SK-N-DZ (cell line): ENCODE measurements at places on chromosomes 1 and 21.

DNA sequence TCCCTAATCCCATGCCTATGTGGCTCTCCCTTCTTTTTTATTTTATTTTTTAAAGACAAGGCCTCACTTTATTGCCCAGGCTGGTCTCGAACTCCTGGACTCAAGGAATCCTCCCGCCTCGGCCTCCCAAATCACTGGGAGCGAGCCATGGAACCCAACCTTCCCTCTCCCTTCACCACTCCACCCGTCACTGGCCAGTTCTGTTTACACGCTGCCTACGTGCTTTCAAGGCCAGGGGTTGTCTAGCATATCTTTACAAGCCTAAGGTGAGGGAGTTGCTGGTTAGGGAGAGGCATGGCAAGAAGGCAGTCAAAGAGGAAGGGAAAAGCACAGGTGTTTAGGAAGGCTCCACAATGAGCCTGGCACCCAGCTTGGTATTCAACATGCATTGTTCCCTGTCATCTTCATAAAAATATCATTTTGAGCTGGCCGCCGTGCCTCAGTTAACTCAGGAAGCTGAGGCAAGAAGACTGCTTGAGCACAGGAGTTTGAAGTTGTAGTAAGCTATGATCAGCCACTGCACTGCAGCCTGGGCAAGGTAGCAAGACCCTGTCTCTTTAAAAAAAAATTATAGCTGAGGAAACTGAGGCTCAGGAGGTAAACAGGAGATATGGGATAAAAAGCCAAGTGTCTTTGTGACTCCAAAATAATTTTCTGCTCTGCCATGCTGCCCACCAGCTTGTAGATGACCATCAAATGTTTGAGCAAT lies 1.1 kb downstream of the RHBDL2 start:
- DNase-seq: no peak

- no peak for DNase-seq
Observed at GRCh38 chr1:61080413-61081143, 1.8 kb upstream of the NFIA start.

DNA sequence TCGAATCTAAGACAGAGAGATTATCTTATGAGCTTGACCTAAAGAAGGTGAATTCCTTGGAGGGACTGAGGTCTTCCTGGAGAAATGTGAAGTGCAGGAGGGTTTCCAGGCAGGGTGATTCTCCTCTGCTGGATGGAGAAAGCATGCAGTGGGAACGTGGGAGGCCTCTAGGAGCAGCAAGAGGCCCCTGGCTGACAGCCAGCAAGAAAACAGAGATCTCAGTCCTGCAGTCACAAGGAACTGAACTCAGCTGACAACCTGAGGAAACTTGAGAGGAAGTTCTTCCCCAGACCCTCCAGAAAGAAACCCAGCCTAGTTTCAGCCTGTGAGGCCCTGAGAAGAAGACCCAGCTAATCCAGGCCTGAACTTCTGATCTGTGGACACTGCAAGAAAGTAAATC lies 345.9 kb downstream of the FAM72C start:
- no peak for DNase-seq

DNA sequence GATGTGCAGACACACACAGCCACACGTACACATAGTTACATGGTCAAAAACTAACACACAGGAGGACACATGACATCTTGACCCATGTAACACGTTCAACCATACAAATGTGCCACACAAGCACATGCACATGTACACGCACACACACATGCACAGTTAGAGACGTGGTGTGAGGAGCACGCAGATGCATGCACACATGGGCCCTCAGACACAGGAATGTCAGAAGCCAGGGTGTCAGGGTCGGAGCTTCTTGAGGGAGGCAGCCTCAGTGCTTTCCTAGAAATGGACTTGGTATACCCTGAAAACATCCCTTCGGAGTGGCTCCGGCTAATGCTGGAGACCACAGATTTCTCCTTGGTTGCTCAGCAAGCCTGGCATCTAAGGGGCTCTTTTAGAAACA lies 114.3 kb downstream of the DMRTB1 start:
- no peak for DNase-seq

GRCh38 chr1:223076362-223076761 lies 66.7 kb downstream of the TLR5 start:
- DNase-seq: no peak

- DNase-seq: no peak
Observed at GRCh38 chr1:77594366-77595112, 87.9 kb downstream of the ZZZ3 start.

GRCh38 chr1:243786531-243786930 lies 63.5 kb downstream of the AKT3 start:
- DNase-seq: no peak

DNA sequence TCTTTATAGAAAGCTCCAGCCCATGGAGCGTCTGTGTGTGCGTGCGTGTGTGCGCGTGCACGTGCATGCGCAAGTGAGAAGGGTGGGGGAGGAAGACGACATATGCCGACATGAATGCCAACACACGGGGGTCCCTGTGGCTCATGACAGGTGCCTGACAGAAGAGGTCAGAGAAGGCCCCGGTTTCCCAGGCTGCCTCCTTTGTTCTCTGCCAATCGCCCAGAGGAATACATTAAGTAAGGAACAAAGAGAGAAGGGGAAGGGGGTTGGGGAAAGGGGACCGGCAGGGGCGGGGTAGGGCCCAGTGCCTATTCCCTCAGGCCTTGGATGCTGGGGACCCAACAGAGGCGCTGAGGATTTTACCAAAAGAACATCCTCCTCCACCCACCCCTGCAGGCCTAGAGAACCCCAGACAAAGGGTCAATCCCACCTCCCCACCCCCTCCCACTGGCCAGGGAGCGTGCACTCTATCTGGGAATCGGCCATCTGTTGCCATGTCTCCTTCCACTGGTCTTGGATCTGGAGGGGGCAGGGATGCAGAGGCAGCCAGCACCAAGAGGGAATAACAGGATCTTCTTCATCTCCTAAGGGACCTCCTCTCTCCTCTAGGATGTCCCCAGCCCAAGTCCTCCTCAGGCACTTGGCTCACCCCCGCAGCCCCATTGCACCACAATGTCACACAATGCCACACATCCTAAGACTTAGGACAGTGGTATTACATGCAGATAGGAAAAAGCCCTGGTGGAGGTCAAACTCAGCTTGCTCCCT lies 39.4 kb downstream of the PIK3C2B start:
- no peak for DNase-seq

GRCh38 chr1:25774921-25775771 lies 24.8 kb upstream of the SELENON start:
- peak; percentile 95 for DNase-seq

GRCh38 chr1:15352128-15352957 lies 57.3 kb upstream of the EFHD2 start:
- DNase-seq: no peak

- no peak for DNase-seq
Observed at GRCh38 chr1:31768939-31769704, 5.0 kb upstream of the ADGRB2 start.

DNA sequence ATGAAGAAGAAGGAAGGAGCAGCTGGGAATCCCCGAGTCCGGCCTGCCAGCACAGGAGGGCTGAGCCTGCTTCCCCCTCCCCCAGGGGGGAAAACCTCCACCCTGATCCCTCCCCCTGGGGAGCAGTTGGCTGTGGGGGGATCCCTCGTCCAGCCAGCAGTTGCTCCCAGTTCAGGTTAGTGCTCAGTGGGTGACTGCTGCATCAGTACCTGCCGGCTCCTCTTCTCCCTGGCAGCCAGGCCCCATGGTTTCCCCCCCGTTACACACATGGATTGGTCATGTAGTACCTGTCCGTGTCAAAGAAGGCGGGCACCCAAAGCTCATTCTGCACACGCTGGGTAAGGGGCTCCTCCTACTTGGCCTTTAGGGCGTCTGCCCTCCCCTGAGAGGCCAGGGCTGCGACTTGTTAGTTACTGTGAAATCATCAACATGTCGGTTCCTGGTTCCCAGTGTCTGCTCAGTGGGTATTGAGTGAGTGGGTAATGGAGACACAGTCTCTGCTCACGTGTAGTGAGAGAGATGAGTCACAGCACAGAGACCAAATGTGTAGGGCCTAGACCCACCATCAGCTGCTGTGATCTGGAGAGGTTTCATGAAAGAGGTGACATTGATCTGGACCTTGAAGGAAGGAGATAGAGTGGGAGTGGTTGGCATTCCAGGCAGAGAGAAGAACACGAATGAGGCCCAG lies 11.5 kb downstream of the NECAP2 start:
- no peak for DNase-seq
